ENCODE measurements at places on chromosomes 16 and 17.

DNA sequence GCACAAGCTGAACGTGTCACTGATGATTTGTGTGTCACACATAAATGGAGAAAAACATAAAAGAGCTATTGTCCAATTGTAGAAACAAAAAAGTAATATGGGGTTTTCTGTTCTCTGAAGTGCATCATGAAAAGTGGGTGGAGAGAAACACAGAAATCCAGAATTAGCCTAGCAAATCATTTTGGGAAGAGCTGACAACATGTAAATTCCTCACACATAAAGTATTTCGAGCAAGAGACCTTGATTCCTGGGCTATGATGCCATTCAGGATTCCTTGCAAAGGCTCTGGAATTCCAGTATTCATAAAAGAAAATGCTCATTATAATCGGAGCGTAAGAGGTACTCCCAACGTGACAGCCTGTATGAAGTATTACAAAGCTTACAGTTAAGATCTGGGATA is 1.1 kb downstream of the DCUN1D3 start:
- no peak for DNase-seq

DNA sequence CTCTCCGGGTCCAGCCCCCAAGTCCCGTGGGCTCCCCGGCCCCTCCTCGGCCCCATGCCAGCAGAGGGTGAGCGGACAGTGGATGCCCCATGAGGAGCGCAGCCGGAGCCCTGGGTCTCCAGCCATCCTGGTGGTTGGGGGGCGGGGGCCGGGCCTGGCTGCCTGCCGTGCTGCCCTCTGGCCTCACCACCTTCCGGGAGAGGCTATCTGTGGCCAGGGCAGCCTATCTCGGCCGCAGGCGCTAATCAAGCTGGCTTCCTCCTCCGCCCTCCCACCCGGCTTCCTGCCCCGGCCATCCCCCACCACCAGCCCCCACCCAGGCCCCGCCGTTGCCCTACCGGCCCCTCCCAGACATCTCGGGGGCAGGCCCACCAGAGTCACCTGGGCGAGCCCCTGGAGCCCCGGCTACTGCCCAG is 46.8 kb downstream of the ZFPM1 start:
- no peak for DNase-seq

DNA sequence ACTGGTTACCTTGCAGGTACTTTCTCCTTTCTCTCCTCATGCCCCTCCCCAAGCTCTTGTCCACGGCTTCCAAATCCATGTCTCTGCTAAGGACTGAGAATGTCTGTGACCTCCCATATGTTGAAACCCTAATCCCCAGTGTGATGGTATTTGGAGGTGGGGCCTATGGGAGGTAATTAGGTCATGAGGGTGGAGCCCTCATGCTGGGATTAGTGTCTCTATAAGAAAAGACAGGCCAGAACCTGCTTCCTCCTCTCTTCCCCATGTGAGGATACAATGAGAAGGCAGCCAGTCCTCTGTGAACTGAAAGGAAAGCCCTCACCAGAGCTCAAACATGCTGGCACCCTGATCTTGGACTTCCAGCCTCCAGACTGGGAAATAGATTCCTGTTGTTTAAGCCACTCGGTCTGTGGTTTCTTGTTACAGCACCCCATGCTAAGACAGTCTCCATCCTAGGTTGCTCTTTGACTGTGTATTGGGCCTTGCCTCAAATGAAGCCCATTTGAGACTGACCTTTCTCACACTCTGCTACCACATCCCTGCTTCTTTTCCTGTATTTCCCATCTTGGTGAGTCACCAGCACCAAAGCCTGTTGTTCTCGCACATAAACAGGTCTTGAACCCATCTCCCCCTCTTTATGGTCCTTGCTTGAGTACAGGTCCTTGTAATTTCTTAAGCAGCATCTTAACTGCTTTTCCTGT is 135.0 kb downstream of the CDK5R1 start:
- no peak for DNase-seq

DNA sequence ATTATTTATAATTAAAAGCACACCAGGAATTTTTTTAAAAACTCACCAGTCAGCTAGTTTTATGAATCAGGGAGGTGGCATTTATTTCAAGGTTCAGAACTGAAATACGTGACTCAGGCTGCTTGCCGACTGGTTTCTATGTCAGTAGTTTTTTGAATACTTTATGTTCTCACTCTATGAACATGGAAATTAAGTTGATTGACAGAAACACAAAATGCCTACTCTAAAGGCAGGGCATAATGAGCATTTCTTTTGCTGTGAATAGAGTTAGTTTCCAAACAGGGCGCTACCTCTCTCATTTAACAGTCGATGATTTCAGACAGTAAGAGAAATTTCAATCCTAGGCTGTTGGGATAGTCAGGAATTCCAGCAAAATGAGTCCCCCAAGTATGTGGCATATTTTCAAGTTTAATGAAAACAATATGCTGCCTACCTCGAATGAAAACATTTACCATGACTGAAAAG is 6.7 kb downstream of the HS3ST3B1 start:
- DNase-seq: no peak

DNA sequence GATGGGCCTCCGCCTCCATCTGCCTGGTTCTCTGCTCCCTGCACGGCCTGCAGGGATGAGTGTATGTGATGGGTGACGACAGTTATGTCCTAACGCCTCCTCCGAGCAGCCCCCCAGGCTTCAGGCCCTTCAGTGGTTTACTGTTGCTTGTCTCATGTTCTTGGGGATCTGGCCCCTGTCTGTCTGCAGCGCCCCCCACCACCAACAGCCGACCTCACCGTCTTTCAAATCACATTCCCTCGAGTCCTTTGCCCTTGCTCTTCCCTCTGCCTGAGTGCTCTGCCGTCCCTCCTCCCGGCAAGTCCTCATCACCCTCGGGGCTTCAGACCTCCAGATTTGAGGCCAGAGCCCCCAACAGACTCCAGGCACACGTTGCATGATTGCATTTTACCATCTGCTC is 18.2 kb downstream of the METTL22 start:
- no peak for DNase-seq
